NCI-H2081 (cell line): ENCODE measurements at places on chromosomes 1 and 21.

GRCh38 chr1:73943270-73943669, 254.7 kb downstream of the LRRIQ3 start:
- DNase-seq, result no peak

DNA sequence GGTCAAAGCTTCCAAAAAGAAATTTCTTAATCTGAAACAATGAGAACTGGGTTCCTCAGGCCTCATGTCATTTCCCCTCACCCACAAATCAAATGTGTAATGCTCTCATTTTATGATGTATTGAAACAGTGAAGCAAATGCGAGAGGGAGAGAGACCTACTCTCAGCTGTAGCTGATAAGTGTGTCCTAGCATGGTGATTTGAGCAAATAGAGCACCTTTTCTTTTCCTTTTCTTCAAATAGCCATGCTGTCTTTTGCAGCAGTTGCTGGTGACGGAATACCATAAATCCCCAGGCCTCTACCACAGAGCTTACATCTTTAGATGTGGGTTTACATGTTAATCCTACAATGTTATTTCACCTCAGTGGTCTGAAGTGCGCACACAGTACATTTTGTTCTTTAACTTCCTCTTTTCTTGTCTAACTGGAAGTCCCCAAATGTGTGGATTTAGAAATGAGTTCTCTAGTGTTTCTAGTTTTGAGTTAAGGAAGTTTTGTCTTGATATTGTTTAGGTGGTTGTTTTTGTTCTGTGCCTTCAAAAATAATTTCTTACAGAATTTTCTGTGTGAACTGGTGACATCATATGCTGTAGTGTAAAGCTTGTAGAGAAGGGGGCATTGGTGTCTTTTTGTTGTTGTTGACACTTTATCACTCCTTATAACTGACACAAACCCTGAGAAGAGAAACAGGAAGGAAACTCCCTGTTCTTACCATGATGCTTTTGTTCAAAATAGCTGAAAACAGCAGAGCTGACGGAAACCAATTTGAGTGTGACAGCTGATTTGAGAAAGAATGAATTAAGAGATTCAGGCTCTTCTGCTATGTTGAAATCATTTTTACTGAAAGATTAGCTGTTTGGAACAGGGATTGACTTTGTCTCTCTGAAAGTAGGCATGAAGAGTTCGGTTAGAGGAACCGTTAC, 12.2 kb downstream of the SMAP2 start:
- DNase-seq, result no peak

DNA sequence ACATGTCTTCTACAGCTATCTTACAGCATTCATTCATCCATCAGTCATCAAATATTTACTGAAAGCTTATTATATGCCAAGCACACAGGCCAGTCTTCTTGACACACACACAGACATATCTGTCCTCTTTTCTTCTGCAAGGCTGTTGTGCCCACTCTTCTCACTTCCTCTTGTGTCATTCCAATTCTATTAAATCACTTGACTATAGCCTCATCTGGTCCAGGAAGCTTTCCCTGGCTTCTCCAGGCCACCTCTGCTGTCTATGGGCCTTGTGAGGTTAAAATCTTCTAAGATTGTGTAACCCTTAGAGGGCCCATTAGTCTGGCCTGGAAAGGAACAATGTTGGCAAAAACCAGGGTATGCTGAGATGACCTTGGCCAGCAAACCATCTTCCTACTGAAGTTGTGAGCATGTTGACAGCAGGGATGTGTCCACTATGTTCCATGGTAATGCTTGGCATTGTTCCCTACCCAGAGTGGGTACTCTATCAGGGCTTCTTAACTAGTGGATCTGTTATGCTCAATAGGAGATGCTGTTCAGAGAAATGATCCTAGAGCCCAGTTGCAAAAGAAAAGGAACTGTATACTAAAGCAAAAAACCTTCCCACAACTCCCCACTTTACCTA, 5.3 kb downstream of the TRAF3IP3 start:
- no peak for DNase-seq

DNA sequence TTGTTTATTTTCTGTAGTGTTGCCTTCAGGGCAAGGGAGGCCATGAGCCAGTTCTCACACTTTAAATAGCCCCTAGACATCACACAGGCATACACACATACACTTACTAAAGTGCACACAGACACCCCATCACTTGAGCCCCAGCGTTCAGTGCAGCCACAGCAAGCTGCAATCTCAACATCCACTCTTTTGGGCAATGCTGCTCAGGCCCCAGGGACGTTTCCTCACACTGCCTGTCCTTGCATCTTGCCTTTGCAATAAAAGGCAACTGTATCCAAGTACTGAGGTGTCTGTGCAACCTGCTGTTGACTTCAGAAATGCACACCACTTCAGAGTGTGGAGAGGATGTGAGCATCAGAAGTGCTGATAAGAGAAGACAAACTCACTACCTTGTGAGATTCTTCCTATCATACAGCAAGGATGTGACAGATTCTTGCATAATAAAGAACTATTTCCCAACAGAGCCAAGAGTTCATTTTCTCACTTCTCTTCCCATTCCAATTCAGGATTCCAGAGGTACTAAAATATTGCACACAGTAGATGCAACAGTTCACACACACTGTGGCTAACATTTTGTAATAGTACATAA, 36.2 kb downstream of the IRF2BP2 start:
- no peak for DNase-seq

- DNase-seq, result no peak
Measured at GRCh38 chr1:235278915-235279292, 49.1 kb downstream of the ARID4B start.

GRCh38 chr1:155012026-155012546, 9.5 kb downstream of the ZBTB7B start:
- DNase-seq, result peak; percentile 61

DNA sequence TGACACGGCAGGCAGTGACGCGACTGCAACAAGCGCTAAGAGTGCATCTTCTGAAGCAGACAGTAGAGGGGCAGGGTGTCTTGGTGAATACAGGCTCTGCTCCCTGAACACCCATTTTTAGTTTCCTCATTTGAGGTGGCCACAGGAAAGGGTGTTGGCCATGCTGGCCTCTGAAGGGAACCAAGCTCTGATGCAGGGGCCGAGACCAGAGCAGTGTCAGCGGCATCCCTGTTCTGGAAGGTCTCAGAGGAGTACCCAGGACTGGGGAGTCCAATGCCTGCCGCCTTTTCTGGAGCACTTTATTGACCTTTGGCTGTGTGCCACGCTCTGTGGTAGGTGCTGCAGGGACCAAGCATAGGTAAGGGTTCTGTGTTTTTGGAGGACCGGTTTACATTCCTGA, 100.4 kb downstream of the KCNJ6 start:
- DNase-seq, result no peak

GRCh38 chr1:18637962-18638834, 7.6 kb downstream of the PAX7 start:
- DNase-seq, result no peak

DNA sequence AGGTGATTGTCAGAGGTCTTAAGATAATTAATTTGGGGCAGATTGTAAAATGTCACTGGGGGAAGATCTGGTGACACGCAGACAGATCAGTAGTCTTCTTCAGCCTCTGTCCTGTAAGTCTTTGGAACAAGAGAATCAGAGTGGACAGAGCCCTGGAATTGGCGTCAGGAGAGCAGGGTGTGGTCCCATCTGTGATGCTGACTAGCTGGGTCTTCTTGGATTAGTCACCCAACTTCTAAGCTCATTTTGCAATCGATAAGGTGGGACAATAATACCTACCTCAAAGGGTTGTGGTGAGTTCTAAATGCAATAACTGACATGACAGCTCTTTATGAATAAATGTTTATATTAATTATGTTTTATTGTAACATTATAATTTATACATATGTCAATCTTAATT, 4.8 kb downstream of the FASLG start:
- no peak for DNase-seq

DNA sequence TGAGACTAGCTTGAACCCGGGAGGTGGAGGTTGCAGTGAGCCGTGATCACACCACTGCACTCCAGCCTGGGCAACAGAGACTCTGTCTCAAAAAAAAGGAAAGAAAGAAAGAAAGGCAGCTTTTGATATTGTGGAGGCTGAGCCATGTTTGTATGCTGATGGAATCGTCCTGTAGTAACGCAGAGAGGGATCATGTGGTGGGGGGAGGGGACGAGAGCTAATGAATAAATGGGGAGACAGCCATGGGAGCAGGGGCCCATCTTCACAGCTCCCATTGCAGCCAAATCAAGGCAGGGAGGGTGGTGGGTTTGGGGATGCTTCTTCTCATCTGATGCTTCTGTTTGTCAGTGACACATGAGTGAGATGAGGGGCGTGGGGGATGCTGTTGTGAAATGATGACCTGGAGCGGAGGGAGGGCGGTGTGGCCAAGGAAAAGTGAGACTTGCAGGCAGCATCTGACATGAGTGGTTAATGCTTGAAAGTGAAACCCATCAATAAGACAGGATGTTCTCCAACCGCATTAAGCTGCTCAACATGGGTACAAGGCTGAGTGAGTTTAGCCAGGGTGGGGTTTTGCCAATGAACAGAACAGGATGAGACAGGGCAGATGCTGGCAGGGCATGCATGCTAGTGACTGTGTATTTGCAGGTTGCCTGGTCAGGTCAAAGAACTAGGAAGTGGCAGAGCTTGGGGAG, 16.7 kb downstream of the SPATA21 start:
- DNase-seq, result no peak
